ENCODE measurements at places on chromosomes 2 and 18.

GRCh38 chr2:102337012-102337411 is 18.6 kb upstream of the IL18R1 start:
- DNase-seq = no peak

DNA sequence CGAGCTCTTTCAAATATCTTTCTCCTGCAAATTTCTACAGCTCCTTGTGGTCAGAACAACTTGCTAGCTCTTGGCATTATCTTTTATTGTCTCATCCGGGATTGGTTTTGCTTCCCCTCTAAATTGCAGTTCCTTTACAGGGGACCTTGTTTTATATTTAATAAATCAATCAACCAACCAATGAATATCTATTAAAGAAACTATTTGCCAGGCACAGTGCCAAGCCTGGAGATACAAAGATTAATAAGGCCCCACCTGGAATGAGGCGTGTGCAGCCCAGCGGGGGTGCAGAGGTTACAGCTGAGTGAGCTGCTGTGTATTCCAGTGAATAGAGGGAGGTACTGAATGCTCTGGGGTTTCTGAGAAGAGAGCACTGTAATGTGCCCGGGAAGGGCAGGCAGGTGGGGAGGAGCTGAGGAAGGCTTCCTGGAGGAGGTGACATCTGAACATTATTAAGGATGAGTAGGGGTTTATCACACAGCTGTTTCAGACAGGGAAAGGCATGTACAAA is 51.8 kb downstream of the LIPG start:
- DNase-seq = no peak

DNA sequence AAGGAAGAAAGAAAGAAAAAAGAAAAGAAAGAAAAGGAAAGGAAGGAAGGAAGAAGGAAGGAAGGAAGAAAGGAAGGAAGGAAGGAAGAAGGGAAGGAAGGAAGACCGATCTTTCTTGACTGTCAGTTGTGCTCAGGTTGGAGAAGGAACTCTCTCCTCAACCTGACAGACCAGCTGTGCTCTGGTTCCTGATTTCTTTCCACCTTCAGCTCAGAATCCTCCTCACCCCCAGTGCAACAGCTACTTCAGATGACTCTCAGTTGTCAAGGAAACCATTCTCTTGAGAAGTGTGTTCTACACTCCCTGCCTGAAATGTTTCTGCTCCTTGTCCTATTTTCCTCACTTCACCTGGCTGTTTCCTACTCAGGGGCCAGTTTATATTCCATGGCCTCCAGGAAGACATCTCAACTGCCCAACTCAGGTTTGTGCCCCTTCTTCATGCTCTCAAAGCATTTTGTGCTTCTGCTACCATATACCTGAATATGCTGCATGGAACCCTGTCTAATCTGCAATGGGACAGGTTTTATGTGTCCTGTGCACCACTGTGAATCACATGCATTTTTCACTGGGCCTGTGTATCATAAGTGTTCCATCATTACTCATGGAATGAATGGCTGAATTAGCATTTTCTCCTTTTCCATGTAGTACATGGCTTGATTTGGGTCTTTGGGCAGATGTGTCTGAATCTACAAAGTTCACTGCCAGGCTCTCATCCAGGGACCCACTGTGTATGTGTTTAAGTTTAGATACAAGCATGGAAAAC is 32.8 kb upstream of the DOCK10 start:
- DNase-seq = no peak

DNA sequence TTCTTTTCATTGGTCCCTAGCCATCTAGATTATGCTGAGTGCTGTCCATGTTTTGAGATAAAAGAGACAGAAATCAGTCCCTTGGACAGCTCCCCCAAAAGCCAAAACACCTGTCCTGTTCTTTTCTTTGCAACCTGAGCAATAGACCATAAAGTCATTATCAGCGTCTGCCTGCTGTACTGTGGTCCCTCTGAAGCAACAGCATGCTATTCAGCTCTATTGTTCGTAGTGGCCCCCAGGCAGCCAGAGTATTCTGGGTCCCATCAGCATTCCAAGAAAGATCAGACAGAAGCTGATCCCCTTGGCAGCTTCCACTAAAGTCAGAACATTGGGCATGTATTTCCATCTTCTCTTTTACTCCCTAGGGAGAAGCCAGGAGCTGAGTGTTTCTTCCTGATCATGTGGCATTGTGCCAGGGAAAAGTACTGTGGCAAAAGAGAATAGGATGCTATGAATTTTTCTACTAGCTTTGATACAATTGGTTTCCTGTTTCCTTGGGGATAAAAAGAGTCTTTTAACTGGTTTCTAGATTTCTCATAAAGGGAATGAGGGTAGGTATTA is 33.6 kb upstream of the ZSWIM2 start:
- DNase-seq = no peak

- no peak for DNase-seq
These were observed 75.4 kb downstream of the CSRNP3 start for GRCh38 chr2:165544897-165545296.

DNA sequence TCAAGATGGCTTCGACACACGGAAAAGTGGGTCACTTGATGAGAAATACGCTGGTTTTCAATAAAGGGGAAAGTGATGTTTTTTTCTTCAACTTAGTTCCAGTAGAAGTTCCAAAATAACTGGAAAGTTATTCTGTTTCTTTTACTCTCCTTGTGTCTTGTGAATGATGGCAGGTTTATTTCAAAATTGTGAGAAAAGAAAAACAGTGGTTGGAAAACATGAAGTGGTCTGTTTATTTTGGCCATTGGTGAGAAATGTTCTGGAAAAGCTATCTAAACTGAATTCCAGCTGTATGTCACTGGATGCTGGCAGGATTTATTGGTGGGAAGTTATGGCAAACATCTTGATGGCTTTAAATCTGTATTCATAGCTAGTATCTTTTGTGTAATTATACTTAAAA is 484.1 kb downstream of the DCC start:
- DNase-seq = no peak

GRCh38 chr18:12369211-12369610 is 7.8 kb downstream of the AFG3L2 start:
- DNase-seq = no peak

DNA sequence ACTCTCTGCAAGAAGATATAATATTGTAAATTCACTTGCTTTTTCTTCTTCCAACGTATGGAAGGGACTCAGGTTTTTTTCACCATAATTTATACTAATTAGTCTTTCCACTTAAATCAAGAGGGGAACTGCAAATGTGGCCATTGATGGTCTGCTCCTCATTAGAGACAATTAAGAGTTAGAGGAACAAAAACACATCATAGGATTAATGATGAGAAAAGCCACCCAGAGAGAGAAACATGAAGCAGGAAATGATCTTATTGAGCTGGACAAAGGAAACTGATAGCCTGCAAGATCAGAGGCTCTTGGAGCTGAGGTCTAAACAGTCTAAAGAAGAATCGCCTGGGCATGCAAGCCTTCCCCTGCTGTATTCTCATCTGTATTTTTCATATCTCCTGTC is 151.2 kb upstream of the NRP2 start:
- DNase-seq = no peak

- no peak for DNase-seq
These were observed 30.1 kb upstream of the GTF2A1L start for GRCh38 chr2:48587560-48587959.

GRCh38 chr18:32383050-32383819 is 87.4 kb downstream of the GAREM1 start:
- DNase-seq = no peak

GRCh38 chr18:76589866-76590265 is 94.8 kb upstream of the ZNF516 start:
- no peak for DNase-seq

GRCh38 chr18:1663879-1664705 is 759.4 kb downstream of the ADCYAP1 start:
- DNase-seq = no peak

DNA sequence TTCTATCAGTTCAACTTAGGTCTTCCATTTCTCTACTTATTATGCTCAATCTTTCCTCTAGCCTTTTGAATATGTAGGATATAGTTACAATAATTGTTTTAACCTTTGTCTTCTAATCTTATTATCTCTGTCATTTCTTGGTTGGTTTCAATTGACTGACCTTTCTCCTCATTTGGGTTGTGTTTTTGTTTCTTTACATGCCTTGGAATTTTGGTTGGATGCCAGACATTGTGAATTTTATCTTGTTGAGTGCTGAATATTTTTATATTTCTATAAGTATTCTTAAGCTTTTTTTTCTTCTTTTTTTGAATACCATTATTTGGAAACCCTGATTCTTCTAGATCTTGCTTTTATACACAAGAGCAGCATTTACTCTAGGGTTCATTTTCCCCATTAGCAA is 30.7 kb upstream of the TMEM247 start:
- no peak for DNase-seq

- DNase-seq = no peak
These were observed 674.0 kb downstream of the CNTNAP5 start for GRCh38 chr2:124698979-124699565.

DNA sequence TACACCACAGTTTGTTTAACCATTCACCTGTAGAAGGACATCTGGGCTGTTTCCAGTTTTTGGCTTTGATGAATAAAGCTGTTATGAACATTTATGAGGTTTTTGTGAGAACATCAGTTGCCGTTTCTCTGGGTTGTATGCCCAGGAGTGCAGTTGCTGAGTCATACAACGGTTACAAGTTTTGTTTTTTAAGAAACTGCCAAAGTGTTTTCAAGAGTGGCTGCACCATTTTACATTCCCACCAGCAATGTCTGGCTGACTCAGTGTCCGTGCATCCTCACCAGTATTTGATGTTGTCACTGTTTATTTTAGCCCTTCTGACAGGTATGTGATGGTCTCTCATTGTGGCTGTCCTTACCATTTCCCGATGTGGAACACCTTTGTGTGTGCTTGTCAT is 48.0 kb upstream of the GPR17 start:
- no peak for DNase-seq

GRCh38 chr2:174630107-174630506 is 32.5 kb upstream of the WIPF1 start:
- no peak for DNase-seq

DNA sequence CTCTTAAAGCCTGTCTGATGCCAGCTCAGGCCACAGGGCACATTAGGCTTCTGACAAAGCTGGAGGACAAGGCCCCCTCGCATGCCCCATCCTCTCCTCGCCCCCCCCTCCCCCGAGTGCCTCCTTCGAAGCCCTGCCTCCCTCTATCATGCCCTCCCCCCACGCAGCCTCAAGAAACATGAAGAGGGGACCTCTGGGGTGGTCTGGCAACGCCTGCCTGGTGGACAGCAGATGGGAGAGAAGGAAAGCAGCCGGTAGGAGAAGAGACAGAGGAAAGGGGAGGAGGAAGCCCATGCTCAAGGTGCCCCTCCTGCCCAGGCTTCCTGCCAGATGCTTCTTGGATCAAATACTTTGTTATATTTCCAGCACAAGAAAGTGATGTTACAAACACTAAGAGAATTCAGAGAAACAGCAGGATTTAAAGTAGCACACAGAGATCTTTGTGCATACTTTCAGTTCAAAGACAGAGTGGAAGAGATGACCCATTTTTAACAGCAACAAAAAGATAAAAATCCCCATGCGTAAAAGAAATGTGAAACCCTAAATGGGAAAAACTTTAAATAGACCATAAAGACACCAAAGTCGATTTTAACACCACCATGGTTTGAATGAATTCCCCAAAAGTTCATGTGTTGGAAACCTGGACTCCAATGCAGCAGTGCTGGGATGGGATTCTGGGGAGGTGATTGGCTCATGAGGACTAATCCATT is 19.0 kb downstream of the BOK start:
- no peak for DNase-seq

DNA sequence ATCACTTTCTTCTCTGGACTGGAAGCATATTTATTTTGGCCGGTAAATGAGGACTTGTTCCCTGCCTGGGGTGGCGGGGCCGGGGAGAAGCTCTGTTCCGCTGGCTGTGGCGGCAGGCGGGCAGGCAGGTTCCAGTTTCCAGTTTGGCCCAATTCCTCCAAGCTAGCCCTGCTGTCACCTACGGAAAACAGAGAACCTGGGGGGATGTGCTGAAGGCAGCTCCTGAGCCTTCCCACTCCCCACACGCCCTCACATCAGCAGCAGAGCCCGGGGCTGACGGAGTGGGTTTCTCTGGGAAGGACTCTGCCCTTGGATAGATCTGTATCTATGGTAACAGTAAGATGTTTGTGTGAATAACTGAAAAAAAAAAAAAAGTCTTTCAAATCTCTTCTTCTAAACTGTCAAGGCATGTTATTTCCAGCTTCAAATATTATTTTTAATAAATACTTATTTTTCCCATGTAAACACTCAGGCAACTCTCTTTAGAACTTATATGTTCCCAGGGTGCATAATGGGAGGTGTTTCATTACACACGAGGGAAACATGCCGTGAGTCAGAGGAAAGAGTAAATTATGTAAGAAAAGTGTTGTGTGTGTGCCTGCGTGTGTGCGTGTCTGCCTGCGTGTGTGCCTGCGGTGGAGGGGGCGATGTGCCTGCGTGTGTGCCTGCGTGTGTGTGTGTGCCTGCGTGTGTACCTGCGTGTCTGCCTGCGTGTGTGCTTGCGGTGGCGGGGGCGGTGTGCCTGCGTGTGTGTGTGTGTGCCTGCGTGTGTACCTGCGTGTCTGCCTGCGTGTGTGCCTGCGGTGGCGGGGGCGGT is 116.1 kb upstream of the ZNF516 start:
- no peak for DNase-seq

DNA sequence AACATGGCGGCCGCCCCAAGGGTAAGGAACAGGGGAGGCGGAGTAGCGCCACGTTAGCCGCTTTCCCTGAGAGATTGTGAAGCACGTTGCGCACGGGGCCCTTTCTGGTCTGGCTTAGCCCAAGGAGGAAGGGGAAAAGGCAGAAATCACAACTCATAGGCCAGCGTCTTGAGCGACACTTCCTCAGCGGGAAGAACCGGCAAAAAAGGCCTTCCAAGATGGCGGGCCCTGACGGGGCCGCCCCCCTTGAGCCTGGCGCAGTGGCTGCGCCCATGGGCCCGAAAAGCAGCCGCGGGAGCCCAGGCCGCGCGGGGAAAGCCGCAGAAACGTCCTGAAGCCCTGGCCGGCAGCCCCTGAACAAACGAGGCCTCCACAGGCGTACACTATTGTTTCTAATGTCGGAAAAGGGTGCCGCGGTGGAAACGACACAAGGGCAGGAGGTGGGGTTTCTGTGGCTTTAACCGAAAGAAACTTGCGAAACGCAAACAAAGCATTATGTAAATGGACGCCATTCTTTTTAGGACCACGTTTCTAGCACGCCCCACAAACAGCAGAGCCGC is 919 bp upstream of the PCBP1 start:
- peak; percentile 47 for DNase-seq

DNA sequence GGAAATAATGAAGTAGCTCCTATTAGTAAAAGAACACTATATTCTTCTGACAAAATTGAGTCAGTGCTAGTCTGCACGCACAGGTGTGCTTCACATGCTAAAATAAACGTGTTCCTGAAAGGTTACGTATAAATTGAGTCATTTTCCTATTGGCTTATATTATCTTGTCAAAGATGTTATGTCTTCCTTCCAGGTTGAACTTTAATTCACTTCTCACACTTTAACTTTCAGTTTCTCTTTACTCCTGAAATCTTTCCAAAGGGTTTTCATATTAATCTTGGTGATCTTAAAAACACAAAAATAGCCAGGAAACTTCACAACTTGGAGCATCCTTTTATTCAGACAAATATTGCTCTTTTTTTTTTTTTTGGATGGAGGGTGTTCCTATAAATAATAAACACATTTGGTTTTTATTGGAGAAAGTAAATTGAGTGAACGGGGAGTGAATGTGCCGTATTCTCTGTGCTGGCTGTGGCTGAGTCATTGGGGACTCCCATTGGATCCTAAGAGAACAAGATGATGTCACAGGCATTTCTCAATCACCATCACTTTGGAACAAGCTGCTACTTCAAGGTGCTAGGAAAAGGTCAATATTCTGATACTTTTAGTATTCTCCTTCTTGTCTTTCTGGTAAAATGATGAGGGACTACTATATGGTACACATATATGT is 150.2 kb upstream of the SPATS2L start:
- no peak for DNase-seq
